EL (cell line): ENCODE measurements at places on chromosomes 2 and 18.
A peak's percentile ranks its signal among the peaks of the same experiment; 100 is the strongest.

DNA sequence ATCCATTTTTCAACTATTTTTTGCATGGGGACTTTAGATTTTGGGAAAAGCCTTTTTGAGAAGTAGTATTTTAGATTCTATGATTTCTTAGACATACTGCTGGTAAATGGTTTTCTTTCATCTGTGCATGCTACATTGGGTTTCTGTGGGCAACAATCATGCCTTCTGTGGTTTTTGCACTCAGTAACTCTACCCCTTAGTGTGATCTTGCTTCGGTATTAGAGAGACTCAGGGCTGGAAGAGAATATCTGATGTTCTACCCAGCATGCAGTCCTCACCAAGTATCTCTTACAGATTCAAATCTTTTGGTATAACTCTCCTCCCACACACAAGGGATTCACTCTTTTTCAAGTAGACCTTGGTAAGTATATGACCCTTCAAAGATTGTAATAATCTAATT, 183.0 kb downstream of the PMAIP1 start:
- DNase-seq: no peak

DNA sequence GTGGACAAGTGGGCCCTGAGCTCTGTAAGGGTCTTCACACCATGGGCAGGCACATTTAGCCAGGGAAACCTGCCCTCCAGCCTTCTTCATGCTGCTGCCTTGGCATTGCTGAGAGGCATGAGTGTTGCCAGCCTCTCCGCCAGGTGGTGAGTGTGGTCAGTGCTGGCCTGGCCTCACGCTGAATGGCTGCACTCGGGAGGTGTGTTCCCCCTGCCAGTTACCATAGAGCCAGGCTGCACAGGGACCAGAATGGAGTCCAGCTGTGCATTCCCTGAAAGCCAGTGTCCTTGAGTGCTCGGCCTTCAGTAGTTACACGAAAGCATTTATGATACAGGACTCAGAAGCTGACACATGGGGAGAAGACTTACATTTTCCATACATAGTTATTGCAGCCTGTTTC, 139.7 kb downstream of the ATP9B start:
- DNase-seq: no peak

GRCh38 chr2:170878505-170878904, 50.5 kb upstream of the GORASP2 start:
- no peak for DNase-seq

DNA sequence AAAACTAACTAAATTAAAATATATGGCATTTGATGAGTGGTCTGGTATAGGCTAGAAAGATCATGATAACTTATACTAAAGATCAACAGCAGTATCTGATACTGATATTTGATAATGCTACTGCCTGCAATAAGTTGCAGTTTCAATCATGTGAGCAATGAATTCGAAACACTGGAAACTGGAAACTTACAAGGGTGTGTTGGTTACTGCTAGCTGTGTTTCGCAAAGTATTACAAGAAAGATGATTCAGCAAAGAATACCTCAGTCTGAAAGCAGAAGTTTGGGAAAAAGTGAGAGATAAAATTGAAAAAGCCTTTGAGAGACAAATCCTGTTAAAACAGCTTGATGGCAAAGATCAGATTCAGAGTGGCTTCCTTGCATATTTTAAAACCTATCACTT, 294.5 kb downstream of the CCDC178 start:
- no peak for DNase-seq

DNA sequence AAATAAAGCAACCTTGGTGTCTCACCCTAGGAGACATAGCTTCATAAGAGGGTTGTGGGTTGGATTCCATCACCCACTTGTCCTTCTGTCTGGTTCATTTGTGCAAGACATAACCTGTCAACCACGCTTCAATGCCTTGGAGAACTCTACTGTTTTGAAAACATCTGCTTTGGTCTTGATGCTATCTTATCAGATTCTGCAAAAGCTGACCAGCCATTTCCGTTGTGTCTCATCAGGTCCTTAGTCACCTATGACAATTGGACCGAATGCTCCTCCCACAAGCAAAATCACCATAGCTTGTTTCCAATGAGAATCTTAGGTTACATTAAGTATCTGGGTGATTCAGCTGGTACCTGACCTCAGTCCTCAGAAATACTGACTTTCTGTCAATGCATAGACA, 35.4 kb downstream of the STAT4 start:
- DNase-seq: peak; percentile 4

GRCh38 chr2:10775831-10776230, 36.8 kb downstream of the PDIA6 start:
- DNase-seq: no peak

GRCh38 chr18:3611313-3612090, 161.5 kb downstream of the TGIF1 start:
- DNase-seq: no peak

DNA sequence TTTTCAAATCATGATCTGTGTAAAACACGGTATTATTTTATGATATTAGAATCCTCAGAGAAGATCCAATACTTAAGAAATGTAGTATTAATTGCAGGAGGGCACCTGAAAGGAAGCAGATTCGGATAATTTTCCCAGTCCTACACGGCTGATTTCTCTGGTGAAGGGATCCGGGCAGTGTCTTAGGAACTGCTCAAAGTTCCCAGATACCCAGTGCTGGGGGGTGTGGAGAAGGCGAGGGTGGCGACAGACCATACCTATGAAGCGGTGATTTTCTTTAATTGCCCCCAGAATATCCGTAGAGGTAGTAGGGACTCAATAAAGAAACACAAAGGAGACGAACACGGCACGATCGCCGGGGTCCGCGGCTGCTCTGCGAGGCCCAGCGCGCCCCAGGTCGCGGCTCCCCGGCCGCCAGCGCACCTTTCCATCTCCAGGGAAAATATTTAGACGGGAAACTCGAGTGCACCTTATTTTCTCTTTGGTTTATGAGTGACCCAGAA, 1.4 kb upstream of the SOX11 start:
- no peak for DNase-seq

DNA sequence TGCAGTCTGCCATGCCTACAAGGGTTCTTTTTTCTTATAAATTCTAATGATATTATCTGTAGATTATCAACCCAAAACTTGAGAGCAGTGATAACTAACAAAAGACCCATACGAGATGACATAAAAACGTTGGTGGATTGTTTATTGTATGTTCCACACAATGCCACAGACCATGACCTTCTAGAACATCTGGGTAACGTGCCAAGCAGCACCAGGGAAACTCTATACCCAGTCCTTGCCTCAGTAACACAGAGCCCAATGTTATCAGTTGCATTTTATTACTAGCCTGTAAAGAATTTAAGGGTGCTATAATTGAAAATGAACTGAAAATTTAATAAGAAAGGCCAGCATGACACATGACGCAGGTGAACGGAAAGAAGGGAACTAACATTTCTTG, 99.1 kb upstream of the UGP2 start:
- DNase-seq: no peak

DNA sequence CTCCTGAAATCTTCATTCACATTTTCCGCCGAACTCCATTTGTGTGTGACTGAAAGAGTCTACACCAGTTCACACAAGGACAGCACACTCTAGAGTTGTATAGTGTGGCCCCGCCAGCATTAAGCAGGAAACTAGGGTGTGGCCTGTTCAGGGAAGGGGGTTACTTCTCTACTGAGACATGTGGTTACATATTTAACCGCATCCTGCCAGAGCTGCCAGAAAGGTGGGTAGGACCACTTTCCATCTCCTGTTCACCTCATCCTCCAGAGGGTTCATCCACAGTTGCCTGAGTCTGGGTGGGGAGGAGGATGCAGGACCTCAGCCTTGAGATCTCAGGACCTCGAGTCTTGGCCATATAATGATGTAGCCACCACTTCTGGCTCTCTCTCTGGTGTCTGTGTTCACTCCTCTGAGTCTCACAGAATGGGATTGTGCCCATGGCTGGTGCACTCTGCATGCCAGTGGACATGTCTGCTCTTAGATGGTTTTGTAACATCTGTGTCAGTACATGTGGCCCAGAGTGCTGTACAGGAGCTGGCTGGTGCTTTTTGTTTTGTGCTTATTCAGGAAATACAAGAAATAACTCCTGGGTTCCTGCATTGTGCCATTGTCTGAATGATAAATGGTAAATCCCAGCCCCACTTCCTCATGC, 7.7 kb upstream of the SP140L start:
- DNase-seq: no peak
